ENCODE measurements at places on chromosomes 3 and 15.

- DNase-seq, result no peak
Observed at GRCh38 chr15:67613211-67613610, 70.7 kb downstream of the MAP2K5 start.

GRCh38 chr3:189404797-189405484, 226.2 kb upstream of the TP63 start:
- peak; percentile 48 for DNase-seq

- no peak for DNase-seq
Observed at GRCh38 chr3:119357190-119357589, 63.0 kb downstream of the ARHGAP31 start.

DNA sequence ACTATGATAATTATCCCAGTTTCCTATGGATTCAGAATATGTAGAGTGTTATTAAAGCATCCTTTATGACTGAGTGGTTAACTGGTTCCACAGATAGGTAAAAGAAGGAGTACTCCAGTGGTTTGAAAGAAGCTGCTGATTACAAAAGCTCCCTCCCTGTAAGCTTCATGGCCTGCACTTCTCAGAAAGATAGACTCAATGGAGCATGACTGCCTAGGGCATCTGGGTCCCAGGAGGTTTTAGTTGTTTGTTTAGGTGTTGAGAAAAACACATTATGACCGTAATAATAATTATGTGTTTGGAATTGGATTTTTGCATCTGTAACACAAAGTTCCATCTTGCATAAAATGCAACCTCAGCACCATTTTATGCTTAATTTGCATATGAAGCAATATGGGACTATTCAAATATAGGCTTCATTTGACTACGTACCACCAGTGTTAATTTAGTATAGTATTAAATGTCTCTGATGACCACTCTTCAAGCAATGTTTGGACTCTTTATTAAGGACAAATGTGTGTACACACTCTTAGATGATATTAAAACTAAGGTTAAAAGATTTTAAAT, 121.1 kb downstream of the ROBO2 start:
- DNase-seq, result no peak

GRCh38 chr15:25022233-25022632, 67.4 kb downstream of the SNRPN start:
- DNase-seq, result no peak

Data from GM06990 (cell line).